T-helper 1 cell (primary cell): ENCODE measurements at places on chromosomes 4 and X.

- peak; percentile 33 for DNase-seq
These were observed 23.8 kb upstream of the ARHGAP10 start for GRCh38 chr4:147707892-147708672.

DNA sequence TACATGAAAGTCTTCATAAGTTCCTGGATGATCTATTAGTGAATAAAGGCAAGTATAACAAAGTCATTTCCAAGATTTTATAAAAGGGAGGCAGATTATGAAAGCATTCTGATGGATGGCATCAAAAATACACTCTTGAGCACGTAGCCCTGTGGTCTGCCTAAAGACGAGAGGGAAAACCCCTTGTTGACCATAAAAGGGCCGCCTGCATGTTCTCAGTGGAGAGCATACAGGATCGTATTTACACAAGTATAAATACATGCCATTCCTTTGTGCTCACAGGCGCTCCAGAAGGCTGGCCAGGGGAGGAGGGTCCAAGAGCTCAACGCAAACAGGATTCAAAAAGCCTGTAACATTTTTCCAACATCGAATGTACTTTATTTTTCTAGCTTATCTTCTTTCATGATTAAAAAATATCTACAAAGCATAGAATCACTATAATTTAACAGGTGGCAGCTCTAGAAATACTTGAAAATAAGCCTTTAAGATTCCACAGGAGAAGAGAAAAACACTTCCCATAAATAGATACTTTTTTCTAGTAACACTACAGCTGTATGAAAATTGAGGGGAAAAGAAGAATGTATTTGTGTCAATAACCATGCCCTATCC lies 29.6 kb downstream of the PDGFC start:
- DNase-seq = no peak

GRCh38 chr4:42490015-42490414 lies 92.7 kb downstream of the SHISA3 start:
- DNase-seq = no peak

- DNase-seq = no peak
These were observed 7.8 kb upstream of the ZBTB33 start for GRCh38 chrX:120242813-120243212.

- no peak for DNase-seq
These were observed 40.1 kb downstream of the SLC16A2 start for GRCh38 chrX:74461384-74461783.
